EL (cell line): ENCODE measurements at places on chromosomes 2 and 18.

- DNase-seq: no peak
These were observed 56.3 kb downstream of the PHLPP1 start for GRCh38 chr18:62771494-62772270.

DNA sequence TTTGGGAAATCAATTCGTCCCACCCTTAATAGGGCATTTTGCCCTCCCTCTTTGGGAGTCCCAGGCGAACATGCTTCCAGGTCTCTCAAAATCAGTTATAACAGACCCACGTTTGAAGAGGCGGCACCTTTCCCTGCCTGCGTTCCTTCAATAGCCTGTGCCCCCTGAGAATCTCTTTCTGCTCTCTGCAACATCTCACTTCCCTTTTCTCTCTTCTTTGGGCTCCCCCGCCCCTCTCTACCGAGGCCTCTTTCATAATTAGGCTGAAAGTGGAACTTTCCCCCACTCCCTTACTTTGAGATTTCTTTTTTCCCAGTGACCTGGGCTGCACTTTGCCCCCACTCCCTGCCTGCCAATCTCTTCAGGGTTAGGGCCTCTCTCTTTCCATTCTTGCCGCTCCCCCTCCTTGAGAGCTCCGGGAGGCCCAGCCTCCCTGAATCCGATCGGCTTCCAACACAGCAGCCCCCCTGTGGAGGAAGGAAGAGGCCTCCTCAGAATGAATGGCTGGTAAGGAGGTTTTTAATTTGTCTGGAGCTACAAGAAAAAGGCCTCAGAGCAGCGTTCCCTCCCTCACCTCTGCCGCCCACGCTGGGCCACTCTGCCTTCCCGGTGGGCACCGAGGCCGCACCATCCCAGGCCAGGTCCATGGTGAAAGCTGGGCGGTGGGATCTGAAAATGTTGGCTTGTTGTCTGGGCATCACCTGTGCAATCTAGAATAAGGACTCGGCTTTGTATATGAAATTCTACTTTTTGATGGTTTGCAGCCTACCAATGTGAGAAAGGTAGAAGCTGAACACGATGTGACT lies 162.6 kb upstream of the SIX3 start:
- DNase-seq: no peak

GRCh38 chr2:191679818-191680600 lies 2.1 kb downstream of the NABP1 start:
- peak; percentile 85 for DNase-seq

GRCh38 chr18:22253676-22254075 lies 84.3 kb downstream of the GATA6 start:
- no peak for DNase-seq

- DNase-seq: no peak
These were observed 43.7 kb upstream of the CAB39 start for GRCh38 chr2:230668939-230669303.

GRCh38 chr2:206354129-206354528 lies 79.7 kb downstream of the ZDBF2 start:
- DNase-seq: no peak

- DNase-seq: peak; percentile 80
These were observed at the start of gene VWC2L for GRCh38 chr2:214410918-214411554. Gene VWC2L (plus strand): TSS chr2:214411054. CDS start chr2:214414194, 3,140 bp downstream.

DNA sequence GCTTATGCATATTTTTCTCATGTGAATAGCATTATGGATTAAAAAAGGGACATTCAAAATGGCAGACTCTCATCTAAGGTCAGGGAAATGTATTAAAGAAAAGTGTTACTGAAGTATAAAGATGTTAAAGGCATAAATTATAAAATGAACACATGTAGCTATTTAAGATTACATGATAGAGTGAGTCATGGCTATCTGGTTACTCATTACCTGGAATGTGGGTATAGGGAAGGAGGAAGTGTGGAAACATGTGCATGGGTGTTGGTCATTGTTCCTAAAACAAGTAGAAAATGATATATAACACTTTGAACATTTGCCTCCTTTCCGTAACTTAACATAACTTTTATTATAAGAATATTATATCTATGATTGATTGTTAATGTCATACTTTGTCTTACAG lies 66.4 kb downstream of the MYO1B start:
- DNase-seq: peak; percentile 83

GRCh38 chr2:212619954-212620353 lies 81.4 kb upstream of the ERBB4 start:
- peak; percentile 56 for DNase-seq

DNA sequence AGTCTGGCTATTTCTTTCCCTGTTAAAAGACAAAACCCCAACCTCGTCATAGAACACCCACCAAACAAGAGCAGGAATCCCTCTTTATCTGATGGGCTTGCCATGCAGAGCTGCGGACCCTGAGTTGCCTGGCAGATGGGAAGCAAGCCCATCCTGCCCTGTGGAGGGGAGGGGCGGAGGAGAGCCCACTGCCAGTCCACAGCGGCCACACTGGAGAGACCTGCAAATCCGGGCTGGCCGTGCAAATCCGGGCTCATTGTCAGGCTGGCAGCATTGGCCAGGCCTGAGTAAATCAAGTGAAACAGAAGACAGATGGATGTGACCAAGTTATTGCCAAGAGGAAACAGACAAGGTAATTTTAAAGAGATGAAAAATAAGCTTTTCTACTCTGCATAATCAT lies 22.0 kb downstream of the MYL12B start:
- DNase-seq: no peak

DNA sequence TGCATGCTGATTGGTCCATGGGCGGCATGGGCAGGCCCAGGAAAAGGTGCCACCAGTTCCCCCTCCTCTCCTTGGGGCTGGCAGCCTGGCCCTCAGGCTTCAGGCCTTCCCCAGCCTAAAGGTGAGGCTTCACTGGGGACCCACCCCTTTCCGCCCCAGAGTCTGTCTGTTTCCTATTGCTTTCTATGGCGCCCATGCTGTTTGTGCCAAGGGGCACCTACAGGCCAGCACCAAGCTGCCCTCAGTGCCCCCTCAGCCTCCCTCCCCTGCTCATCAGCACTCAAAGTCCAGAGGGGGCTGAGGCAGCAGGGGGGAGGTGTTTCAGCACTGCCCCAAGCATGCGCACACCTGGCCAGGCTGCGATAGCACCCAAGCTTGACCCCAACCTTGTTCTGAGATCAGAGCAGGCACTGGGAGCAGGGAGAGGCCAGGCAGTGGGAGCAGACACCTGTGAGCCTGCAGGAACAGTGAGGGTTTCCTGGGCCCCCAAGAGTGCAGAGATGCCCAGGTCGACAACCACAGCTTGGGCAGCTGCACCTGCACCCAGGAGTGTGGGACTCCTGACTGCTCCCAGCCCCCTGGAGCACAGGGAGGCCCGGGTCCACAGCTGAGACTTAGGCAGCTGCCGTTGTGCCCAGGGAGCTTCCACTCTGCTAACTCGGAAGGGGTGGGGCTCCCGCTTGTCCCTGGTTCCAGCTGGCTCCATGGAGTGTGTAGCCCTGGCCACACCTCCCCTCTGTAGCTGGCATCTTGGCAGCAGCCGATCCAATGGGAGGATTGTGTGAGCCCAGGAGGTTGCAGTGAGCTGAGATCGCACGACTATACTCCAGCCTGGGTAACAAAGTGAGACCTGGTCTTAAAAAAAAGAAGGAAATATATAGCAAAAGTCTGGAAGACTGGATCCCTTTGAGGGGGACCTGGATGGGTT lies 69.1 kb downstream of the NCAPH start:
- DNase-seq: no peak
